ENCODE measurements at places on chromosomes 11 and 22. TPM values are rescaled to one million over a fixed set of nuclear protein-coding genes. Genes with fewer than 3 reads are reported as not detected.

ABCC8 gene
- total RNA-seq = 6.2 TPM

IGSF22 gene
- 1.1 TPM for total RNA-seq

SYCE3 gene
- total RNA-seq = not detected

SERHL2 gene
- 6.1 TPM for total RNA-seq

- no peak for DNase-seq
Measured at GRCh38 chr11:47396049-47396320, 12.4 kb upstream of the SLC39A13 start.

- DNase-seq = no peak
Measured at GRCh38 chr22:27108425-27109114, 451.2 kb downstream of the MIAT start.

DNA sequence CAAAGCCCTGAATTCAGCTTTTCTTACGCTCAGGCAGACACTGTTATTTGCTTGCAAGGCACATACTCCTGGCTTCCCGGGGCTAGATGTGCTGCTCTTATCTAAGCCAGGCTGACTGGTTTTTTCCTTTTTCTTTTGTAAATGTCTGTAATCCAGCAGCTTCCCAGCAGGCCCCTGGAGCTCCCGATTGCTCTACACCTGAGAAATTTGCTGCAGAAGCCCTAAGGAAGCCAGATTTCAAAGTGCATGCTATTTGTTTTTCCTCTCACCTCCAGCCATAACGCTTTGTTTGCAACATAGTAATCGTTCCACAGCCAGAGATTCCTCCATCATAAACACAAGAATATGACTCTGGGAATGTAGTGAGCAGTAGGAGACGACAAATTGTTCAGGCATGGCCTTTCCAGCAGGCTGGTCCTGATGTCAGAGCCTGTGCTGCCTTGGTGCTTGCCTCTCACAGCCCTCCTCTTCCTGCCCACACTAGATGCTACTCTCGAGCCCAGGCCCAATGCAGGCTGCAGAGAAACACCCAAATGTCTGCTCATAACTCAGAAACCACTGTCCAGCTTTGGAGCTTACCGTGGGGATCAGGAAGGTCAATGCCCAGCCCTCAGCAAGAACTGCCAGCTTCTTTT lies 54.7 kb upstream of the SLC6A5 start:
- DNase-seq = no peak

DNA sequence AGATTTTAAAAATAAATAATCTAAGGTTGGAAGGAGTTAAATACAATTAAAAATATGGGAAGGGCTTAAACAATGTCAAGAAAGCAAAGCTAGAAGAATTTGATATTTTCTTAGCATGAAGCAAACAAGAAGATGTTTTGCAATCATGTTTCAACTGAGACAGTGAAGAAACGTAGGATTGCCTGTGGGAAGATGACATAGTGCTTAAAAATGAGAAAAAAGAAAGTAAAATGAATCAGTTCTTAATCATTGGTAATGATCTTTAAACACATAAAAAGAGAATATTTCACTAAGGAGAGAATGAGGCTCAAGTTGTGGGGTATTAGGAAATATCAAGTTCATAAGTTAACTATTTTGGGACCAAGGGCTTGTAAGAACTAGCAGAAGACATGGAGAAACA lies 855.0 kb downstream of the METTL15 start:
- DNase-seq = no peak

GRCh38 chr11:117834838-117835443 lies 10.4 kb upstream of the FXYD2 start:
- no peak for DNase-seq

KDM4D gene
- total RNA-seq = 1.0 TPM

- DNase-seq = no peak
Measured at GRCh38 chr11:134145715-134146114, 76.8 kb downstream of the JAM3 start.

- DNase-seq = no peak
Measured at GRCh38 chr11:17008099-17008498, 6.1 kb downstream of the PLEKHA7 start.

- DNase-seq = no peak
Measured at GRCh38 chr11:130782361-130783222, 133.7 kb downstream of the SNX19 start.

DNA sequence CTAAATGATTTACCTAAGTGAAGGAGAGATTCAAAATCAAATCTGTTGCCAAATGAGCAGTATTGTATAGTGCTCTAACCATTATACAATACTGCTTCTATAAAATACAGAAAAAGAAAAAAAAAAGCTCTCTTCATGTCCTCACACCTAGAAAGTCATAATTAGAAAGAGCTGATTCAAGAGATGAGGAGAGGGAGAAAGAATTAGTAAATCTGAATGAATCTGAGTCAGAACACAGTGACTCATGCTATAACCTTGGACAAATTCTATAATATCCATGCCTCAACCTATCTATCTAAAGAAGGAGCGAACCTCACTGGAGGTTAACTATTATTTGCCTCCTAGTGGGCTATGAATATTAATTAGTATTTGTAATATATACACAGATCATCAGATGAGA lies 29.4 kb downstream of the AMBRA1 start:
- DNase-seq = no peak

DNA sequence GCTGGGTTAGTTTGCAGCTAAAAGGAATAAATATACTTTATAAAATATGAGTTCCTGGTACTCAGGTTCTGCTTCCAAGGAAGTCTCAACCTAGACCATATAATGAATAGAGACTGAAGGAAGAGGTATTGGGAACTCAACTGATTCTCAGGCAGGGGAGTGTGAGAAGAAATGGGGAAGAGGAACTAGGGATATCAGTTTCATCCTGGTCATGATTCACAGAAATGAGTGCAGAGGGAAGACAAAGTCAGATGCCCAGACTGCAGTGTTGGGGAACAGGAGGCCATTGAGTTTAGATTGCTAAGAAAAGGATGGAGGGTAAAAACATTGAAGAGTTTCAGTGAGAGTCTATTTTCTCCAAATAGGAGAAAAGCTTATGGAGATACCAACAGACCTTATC lies 28.8 kb downstream of the PLAAT5 start:
- no peak for DNase-seq

DNA sequence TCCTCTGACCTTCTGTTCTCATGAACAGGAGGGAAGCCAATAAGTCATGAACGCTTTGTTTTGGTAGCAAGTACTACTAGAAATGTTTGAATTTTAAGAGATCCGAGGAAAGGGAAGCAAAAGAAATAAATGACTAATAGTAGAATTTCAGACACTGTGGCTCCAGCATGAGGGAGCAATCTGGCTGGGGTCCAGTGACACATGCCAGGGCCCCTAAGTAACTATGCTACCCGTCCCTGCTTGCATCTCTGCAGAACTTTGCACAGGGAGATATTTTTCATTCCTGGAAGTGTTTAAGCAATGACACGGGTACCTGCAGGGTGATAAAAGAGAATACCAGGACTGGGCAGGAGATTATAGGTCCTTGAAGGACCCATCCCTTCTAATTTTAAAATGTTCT lies 7.3 kb upstream of the ADAMTS8 start:
- DNase-seq = no peak

- no peak for DNase-seq
Measured at GRCh38 chr11:26901162-26901561, 92.8 kb upstream of the FIBIN start.

MISFA gene
- total RNA-seq = 7.1 TPM

DNA sequence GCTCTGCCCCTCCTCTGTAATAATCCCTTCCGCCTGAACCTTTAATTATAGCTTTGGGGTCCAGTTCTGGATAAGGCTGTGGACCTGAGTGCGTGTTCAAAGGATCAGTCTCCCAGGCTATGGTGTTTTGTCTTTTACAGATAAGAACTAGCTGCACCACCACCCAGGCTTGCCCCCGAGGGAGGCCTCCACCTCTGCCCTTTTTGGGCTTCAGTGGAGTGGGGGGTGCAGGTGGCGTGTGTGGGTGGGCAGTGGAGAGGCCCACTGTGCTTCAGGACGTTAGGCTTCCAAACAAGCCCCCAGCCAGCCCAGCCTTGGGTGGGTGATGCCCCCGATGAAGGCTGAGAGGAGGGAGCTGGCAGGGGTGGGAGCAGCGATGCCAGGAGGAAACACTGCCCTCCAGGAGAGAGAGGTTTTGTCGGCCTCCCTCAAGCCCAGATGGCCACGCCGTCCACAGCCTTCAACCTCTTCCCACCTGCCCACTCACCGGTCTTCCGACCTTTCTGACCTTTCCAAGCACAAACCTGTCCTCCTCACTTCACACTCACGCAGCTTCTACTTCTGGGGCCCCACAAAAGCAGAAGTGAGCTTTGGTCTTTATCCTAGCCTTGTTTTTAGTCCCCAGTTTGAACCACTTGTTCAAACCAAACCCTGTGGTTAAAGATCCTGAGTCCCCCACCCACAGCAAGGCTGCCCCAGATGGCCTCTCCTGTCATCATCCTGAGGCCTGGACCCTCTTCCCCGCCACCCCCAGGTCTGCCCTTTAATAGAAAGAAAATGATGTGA lies 20.4 kb downstream of the PSMD13 start:
- DNase-seq = no peak

CASP12 gene
- total RNA-seq = not detected

RBX1 gene
- total RNA-seq = 58.0 TPM

- DNase-seq = no peak
Measured at GRCh38 chr11:1619449-1619848, 2.5 kb downstream of the KRTAP5-4 start.

DNA sequence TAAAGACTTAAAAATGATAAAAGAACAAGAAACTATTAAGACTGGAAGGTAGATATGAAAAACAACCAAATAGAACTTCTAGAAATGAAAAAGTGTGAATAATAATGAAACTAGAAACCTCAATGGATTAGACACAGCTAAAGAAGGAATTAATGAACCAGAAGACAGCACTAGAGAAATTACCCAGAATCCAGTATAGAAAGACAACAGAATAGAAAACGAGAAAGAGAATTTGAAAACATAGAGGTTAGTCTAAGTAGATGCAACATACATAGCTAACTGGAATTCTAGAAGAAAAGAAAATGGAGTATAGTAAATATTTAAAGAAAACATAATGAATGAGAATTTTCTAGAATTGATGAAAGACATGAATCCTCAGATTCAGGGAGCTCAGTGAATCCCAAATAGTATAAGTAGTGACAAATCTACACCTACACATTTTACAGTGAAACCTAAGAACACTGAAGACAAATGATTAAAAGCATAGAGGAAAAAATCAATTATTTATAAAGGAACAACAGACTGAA lies 111.9 kb downstream of the PARVA start:
- DNase-seq = no peak

DNA sequence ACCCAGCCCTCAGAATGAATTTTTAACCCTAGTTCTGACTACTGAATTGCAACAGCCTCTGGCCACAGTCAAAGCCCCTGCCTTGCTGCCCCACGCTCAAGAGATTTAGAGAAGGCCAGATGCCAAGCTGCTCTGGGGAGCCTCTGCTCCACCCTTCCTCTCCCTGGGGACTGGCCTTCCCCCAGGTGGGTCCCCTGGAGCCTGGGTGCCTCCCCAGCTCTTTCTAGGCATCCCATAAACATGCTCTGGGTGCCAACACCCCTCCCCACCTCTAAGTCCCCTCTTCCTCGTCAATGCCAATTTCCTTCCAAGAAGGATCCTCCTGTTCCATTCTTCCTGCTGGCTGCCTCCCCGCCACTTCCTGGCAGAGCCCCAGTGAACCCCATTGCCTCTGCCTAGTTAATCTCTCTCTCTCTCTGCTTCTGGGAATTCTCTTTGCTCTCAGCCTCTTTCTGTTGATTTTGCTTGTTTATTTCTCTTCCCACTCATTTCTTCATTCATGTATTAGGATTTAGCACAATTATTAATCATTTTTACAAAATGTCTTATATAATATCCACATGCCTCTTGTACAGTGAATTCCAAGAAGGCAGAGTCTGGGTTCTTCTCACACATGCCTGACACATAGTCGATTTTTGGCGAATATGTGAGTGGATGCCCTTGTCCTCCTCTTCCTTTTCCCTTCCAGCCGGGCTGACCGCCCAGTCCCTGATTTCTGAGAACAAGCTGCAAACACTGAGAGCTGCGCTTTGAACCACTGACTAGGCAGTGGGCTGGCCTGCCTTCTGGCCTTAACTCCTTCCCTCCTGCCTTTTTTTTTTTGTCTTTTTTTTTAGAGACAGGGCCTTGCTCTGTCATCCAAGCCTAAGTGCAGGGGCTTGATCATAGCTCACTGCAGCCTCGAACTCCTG lies 17.5 kb downstream of the UQCR10 start:
- DNase-seq = peak; percentile 42

PHRF1 gene
- 18.6 TPM for total RNA-seq

KRTAP5-2 gene
- total RNA-seq = not detected

- peak; percentile 45 for DNase-seq
Measured at GRCh38 chr11:3109921-3110706, 52.9 kb upstream of the CARS1 start.

DNA sequence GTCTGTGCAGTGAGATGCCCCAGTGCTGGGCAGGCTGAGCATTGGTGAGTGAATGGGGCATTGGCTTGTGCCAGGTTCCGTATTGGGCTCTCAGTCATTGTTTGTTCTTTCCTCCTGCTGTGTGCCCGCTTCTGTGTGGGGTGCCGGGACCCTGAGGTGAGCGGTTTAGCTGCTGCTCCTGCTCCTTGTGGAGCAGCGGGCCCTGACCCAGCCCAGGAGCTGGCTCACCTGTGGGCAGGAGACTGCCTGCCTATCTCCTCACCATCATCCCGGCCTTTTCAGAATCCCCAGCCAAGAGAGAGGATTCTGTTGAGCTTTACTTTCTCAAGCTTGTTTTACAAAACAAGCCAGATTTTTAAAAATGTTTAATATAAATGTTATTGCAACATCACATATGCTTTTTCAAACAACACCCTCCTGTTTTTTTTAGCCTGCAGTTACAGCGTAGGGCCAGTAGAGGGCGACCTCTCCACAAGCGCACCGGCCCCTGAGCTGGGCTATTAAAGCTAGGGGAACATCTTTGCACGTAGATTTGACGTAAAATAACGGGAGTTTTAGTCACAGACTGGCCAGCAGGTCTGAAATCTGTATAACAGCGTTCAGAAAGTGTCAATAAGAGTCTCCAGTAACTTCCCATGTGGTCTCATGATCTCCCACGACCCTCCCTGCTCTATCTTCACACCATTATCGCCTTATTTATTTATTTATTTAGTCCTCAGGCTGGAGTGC lies 25.1 kb upstream of the RELT start:
- no peak for DNase-seq

- no peak for DNase-seq
Measured at GRCh38 chr11:134055029-134055428, 13.8 kb upstream of the JAM3 start.

- no peak for DNase-seq
Measured at GRCh38 chr11:96242191-96242847, 100.7 kb downstream of the MAML2 start.

DNA sequence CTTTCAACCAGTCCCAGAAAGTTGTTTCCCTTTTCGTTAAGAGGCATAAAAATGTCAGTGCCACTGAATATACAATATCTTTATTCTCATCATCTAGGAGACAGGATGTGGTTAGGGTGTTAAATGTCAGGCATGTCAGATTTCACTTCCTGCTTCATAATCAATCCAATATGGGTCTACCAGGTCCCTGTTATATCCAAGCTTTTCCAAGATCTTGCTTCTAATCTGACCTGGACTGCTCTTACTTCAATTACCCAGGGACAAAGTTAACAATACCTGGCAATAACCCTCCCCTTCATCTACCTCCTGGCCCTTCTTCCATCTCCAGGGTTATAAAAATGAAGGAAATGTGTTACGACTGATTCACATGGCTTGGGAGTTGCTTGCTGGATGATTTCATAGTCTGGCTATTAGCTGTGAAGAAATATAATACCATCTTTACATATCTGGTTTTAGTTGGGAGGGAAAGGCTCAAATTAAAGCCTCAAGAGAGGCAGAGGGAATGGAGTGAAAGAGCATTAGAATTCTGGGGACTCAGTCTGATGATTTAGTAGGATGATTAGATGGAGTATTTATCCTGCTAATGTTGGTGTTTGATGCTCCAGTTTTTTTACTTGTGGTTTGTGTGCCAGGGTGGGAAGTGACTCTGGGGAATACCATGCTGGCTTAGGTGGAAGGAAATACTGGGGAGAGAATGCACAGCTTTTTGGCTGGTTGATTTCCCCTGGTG lies 534.3 kb downstream of the ETS1 start:
- no peak for DNase-seq

Measured in heart right ventricle (tissue), 16 donors.